Bronchial epithelial cell (primary cell): ENCODE measurements at places on chromosomes 3 and 15. TPM values are rescaled to one million over a fixed set of nuclear protein-coding genes. Genes with fewer than 3 reads are reported as not detected.

Gene ACTRT3
- 0.64 and 1.1 TPM in 2 replicates for total RNA-seq

Gene SH2D7
- not detected in 2 replicates for total RNA-seq

Gene RHOV
- 7.1 and 38.7 TPM in 2 replicates for total RNA-seq

Gene FEM1B
- total RNA-seq, result 73.5 and 94.2 TPM in 2 replicates

Gene KLHL40
- total RNA-seq, result not detected in 2 replicates

Gene ROBO1
- total RNA-seq, result 20.8 and 66.6 TPM in 2 replicates

Gene ADCY5
- total RNA-seq, result not detected in 2 replicates

Gene NAALADL2
- total RNA-seq, result 1.1 and 1.4 TPM in 2 replicates

Gene SNX22
- under 0.01 and 0.13 TPM in 2 replicates for total RNA-seq

Gene XIRP1
- total RNA-seq, result not detected in 2 replicates

Gene AHSG
- 0.13 TPM in 1 of 2 replicates, not detected in the other for total RNA-seq

Gene CPA3
- total RNA-seq, result not detected in 2 replicates
